Activated naive CD4-positive, alpha-beta T cell (primary cell): ENCODE measurements at places on chromosomes 11 and 22.

- no peak for DNase-seq
These were observed 34.6 kb upstream of the MN1 start for GRCh38 chr22:27836181-27836580.

DNA sequence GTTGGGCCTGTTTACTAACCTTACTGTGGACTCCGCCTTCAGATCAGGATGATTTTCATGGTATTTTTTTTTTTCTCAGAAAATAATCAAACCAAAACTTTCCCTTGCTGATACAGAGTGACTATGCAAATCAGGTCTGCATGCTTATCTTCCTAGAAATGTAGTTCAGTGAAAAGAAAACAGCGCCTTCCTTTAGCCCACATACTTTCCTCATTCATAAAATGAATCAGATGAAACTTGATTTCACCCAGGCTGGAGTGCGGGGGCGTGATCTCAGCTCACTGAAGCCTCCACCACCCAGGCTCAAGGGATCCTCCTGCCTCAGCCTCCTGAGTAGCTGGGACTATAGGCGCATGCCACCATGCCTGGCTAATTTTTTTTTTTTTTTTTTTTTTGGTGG is 26.0 kb downstream of the ZNRF3 start:
- no peak for DNase-seq

DNA sequence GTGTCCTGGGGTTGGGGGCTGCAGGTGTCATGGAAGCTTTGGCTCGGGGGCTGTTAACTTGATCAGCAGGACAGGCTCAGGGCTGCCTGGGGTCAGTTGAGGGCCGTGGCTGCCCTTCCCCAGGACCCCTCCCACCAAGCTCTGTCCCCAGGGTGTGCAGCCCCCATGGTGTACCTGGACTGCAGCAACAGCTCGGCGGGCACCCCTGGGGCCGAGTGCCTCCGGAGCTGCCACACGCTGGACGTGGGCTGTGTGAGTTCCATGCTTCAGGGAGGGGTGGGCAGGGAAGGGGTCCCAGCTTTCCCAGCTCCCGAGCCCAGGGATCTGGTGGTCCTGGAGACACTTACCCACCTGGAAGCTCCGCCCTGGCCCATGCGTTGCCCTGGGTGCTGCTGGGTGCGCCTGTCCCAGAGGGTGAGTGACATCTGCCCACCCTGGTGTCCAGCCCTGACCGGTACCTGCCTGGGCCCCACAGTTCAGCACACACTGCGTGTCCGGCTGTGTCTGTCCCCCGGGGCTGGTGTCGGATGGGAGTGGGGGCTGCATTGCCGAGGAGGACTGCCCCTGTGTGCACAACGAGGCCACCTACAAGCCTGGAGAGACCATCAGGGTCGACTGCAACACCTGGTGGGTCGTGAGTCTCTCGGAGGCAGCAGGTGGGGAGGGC is 11.3 kb downstream of the MUC5B start:
- DNase-seq: no peak

GRCh38 chr11:96648991-96649390 is 259.2 kb downstream of the JRKL start:
- DNase-seq: no peak

GRCh38 chr11:76160856-76161255 is 45.4 kb downstream of the WNT11 start:
- no peak for DNase-seq
